ENCODE measurements at places on chromosomes 7 and 10.

GRCh38 chr7:47905076-47905920, 43.0 kb downstream of the PKD1L1 start:
- DNase-seq: no peak

GRCh38 chr7:70776627-70777101, 355.3 kb upstream of the GALNT17 start:
- DNase-seq: peak; percentile 19

- no peak for DNase-seq
Observed at GRCh38 chr10:107557916-107558315, 393.4 kb upstream of the SORCS1 start.

DNA sequence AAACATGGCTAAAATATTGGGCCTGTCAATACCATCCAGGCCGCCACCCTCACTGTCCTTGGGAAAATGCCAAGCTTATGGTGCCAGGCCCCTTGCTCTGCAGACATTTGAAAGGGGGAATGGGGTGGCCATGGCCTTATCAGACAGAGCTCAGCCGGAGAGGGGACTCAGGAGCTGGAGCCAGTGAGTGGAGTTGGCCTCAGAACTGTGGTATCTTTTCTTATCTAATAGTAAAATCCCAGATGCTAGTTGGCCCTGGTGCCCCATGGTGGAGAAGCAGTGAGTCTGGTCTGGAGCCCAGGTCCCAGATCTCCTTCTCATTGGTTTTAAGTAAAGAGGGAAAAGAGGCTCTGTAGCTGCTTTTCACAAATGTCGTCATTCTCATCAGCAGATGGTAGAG, 49.6 kb upstream of the SORCS3 start:
- no peak for DNase-seq

- no peak for DNase-seq
Observed at GRCh38 chr7:14483663-14484062, 418.9 kb downstream of the DGKB start.

DNA sequence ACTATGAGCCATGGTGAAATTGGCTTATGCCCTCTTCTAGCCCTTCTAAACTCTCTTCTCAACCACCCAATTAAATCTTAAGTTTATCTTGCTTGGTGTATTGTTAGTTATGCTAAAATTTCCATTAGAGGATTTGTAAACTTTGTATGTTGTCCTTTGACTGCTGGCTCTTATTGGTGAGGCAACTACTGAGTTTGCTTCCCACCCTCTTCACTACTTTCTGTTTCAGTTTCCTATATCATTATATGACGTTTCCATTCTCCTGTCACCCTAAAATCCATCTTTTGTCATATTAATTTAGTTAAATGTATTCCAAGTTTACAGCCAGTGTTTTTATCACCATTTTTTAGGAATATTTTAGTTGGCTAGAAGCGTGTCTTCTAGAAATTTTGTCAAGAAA, 80.9 kb upstream of the VWC2 start:
- DNase-seq: no peak

- DNase-seq: no peak
Observed at GRCh38 chr10:5570979-5571810, 46.4 kb downstream of the CALML3 start.

DNA sequence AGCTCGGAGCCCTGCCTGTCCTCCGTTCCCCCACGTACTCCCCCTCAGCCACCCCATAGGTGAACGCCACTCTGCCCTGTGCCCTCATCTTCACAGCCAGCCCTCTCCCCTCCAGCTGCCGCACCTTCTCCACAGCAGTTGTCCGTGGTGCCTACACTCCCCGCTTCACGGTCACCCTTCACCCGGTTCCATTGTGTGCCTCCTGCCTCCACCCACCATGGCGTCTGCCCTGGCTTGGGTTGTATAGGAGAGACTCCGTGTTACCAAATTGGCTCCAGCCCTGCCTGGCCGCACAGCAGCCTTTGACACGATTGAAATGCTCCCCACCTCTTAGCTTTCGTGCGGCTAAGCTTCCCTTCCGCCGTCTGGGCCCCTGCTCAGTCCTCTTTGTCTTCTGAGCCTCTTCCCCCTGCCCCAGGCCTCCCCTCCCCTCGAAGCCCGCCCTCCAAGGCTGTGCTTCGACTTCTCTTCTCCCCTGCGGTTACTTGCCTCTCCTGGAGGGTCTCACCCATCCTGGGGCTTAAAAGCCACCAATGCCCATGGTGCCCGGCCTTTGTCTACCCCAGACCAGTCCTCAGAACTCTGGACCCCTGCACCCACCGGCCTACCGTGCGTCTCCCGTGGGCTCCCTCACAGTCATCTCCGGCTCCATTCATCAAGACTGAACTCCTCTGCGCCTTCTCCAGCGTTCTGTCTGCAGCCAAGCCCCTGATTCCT, 18.5 kb upstream of the NODAL start:
- DNase-seq: no peak

DNA sequence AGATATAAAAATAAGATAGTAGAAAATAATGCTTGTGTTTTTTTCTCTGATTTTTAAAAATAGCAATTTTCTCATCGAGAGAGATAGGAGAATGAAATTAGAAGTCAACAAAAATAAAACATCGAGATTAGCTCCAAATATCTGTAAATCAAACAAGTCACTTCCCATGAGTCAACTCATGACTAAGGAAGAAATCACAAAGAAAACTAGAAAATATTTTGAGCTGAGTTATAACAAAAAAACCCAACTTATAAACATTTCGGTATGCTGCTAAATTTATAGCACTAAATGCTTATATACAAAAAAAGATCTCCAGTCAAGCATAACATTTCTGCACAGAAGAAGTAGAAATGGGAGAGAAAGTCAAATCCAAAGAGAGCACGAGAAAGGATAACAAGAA, 140.1 kb downstream of the ITGA8 start:
- peak; percentile 16 for DNase-seq

DNA sequence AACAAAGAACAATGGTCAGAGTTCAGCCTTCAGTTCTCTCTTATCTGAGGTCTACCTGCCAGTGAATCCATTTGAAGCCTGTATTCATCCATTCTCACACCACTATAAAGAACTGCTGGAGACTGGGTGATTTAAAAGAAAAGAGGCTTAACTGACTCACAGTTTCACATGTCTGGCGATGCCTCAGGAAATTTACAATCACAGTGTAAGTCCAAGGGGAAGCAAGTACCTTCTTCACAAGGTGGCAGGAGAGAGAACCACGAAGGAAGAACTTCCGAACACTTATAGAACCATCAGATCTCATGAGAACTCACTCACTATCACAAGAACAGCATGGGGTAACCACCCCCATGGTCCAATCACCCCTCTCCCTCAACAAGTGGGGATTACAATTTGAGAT, 33.0 kb upstream of the SLC25A13 start:
- DNase-seq: no peak

- no peak for DNase-seq
Observed at GRCh38 chr10:60082341-60082740, 176.0 kb upstream of the CCDC6 start.

GRCh38 chr7:2785071-2785500, 59.0 kb downstream of the GNA12 start:
- no peak for DNase-seq

- DNase-seq: no peak
Observed at GRCh38 chr7:36994456-36995112, 270.3 kb upstream of the AOAH start.

DNA sequence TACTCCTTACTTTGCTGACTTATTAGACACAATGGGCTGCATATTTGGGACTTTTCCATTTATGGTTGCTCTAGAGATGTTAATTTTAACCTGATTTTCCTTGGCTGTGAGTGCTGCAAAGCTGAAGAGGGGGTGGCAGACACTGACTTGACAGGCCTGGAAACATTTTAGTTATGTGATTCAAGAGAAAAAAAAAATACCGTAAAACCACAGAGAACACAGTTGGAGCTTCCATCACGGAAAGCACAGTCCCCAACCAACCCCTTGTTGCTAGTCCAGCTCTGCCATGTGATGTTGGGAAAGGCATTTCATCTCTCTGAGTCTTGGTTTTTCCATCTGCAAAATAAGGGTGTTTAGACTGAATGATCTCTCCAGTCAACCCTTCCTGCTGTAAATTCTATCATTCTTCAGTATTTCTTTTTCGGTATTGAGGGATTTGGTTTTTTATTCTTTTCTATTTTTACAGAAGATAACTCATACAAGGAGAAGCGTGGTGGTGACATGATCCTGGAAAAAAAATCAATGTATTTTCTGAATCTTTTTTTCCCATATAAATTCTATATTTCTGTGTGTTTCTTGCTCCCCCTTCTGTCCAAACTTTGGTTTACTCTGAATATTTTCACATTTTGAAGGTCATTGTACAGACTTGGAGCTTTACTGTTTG, 246.1 kb downstream of the REEP3 start:
- peak; percentile 11 for DNase-seq

DNA sequence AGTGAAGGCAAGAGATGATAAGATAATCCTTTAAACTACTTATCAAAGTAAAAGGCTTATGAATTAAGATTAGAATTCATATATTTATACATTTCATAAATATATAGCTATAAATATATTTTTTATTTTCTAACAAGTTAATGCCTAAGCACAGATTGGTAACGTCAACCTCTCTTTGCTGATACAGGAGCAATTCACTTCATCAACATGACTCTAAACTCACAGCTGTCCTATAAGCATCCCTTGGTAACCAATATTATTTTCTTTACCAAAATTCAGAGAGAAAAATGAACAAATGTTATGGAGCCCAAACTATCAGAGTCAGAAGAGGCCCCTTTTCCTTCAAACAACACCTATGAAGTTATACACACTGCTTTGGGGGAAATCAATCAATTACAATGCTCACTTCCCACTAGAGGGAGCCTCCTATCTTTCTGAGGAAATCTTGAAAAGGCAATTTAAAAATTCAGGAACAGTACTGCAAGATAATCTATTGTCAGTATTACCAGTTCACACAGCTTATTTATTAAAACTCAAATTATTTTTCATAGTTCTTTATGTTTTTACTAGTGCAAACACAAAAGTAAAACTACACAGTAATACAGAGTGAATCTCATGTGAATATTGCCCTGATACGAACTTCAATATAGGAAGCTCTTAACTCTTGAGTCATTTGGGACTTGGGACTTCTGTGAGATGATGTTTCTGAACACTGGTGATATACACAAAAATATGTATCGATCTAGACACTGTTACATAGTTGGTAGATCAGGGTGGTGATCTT, 51.0 kb upstream of the NOBOX start:
- DNase-seq: no peak

- peak; percentile 59 for DNase-seq
Observed at GRCh38 chr10:23610626-23611307, 171.9 kb downstream of the OTUD1 start.

- DNase-seq: peak; percentile 77
Observed at GRCh38 chr7:130942211-130942964, 208.4 kb upstream of the KLF14 start.

DNA sequence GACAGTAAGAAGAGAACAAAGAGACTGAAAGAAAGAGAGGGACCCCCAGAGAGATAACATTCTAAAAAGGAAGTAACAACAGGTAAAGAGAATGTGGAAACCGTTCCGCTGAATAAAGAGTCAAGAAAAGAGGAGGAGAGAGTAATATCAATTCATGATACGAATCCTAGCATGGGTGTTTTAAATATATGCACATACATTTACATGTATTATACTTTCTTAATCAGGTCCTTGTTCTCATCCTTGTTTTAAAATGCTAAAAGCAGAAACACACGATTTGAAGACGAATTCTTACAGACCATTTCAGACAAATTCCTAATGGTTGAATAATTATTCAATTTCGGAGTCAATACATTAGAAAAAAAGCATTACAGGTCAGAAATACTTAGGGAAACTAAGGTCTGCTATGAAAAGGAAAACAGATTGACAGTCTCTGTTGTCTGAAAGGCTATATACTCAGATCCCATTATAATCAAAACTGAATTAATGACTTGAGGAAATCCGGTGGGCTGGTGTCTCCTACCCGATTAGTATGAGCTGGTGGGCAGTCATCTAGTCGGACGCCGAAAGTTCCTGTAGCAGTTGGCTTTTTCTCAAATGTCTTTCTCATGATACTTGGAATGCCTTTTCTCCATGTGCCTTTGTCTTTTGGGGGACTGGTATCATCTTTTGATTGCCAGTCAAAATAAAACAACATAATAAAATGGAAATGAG, 127.3 kb downstream of the ARHGAP21 start:
- no peak for DNase-seq

DNA sequence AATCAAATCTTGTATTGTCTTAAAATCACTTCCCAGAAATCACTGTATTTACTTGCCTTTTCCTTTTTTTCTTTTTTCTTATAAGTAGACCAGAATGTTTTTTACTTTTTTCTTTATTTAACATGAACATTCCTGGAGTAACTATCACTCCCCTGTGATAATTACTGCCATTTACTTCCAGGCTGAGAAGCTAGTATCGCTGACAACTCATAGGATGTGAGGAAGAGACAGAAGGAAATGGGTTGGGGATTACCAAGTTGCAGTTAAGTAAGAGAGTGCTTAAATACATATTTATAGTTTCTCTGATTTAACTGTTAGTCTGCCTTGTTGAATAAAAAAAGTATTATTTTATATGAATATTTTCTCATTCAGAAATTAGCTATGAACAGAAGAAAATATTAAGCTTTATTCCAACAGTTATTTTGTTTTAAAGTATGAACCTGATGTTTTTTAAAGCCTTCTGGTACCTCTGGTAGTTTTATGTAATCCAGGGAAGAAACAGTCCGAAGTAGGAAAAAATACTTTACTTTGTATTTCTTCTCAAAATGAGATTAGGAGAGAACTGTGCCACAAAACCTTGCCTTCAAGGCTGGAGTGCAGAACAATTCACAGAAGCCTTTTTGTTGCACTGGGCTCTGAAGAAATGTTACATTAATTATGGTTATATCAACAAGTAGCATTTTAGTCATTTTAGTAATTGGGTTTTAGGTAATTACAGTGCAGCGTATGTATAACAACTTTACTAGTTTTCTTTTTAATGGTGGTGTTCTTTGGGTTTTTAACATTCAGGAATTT, 72.8 kb downstream of the SHOC2 start:
- DNase-seq: no peak

DNA sequence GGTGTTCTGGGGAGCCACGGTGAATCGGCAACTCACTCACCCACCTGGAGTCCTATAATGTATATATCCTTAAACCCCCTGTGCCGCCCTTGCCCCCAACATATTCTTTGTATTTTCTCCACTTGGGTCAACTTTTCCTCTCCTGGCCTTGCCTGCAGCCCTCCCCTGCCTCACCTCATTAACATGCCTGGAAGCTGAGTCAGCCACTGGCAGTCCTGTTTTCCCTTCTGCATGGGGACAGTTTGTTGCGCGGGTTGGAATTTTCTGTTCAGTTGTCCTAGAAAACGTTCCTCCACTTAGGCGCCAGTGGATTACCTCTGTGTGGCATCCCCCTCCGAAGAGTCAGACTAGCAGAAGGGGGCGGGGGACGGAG, 97.4 kb downstream of the C10orf105 start:
- no peak for DNase-seq
